ENCODE measurements at places on chromosomes 16 and 17.

GRCh38 chr16:2287916-2288547 is 20.1 kb upstream of the RNPS1 start:
- H3K4me1 ChIP-seq: no peaks in the 10 kb centered on the region
- H3K27me3 ChIP-seq: no peaks in the 10 kb centered on the region
- peaks cover 18% of the 10 kb centered on the region for H3K36me3 ChIP-seq
- no peak overlapping the region for H3K27ac ChIP-seq
- DNase-seq: no peak

GRCh38 chr16:14634389-14634725 is 1.6 kb downstream of the BFAR start:
- no peak for DNase-seq
- H3K4me3 ChIP-seq: peak overlapping the region; percentile 92
- peak overlapping the region; percentile 88 for H3K27ac ChIP-seq
- peaks cover 57% of the 10 kb centered on the region for H3K4me1 ChIP-seq

DNA sequence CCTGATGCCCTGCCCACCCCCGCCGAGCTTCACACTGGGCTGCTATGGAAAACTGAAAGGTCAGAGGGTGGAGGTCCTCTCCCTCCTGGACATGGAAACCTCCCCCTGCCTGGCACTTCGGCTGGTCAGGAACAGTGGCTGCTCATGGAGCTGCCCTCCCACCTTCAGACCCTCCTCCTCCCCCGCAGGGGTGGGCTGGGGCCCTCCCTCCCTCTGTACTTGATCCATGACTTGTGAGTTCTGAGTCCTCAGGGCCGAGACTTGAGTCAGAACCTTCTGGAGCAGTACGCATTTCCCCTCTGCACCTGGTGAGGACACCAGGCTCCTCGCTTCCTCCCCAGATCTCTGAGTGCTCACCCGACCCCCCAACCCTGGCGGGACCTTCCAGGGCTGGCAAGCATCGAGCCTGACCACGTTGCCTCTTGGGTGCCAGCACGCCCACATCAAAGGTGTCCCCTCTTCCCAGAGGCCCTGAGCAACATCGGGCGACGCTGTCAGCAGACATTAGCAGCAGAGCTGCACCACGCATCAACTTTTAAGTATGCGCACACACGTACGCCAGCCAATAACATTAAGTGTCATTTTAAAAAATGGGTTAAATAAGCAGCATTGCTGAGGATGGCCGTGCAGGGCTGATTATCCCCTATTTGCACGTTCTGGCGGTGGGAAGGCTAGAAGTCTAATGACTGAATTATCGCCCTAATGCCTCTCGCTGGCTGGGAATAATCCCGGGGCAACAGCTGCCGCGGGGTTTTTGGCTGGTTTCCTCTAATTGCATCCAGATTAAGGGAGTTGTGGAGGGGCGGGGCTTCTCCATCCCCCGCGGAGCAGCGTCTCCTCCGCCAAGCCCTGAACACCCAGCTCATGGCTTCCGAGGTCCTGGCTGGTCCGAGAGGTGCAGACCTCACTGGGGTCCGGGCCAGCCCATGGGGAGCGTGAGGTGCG is 98.0 kb downstream of the TBC1D16 start:
- no peaks in the 10 kb centered on the region for H3K36me3 ChIP-seq
- peaks cover 28% of the 10 kb centered on the region for H3K27me3 ChIP-seq
- peak overlapping the region; percentile 50 for H3K27ac ChIP-seq
- no peak for DNase-seq

- peaks cover 21% of the 10 kb centered on the region for H3K27me3 ChIP-seq
- DNase-seq: no peak
- no peaks in the 10 kb centered on the region for H3K36me3 ChIP-seq
- H3K27ac ChIP-seq: no peak overlapping the region
Observed at GRCh38 chr17:12856416-12856815, 67.1 kb downstream of the ARHGAP44 start.

GRCh38 chr16:81608523-81609209 is 164.1 kb downstream of the CMIP start:
- peak overlapping the region; percentile 73 for H3K27ac ChIP-seq
- peaks cover 11% of the 10 kb centered on the region for H3K36me3 ChIP-seq
- no peak overlapping the region for H3K4me3 ChIP-seq

DNA sequence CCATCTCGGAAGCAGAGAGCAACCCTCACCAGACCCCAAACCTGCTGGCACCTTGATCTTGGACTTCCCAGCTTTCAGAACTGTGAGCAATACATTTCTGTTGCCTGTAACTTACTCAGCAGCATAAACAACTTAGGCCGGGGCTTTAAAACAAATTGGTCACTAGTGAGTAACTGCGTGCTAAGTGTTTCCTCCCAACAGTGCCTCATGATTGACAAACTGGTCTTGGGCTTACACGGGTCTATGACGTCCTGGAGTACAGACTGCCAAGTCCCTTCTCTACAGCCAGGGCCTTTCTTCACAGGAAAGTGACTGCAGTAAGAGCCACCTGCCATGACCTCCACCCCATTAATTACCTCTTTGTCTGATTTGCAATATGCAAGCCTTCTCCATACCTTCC is 136.7 kb downstream of the XYLT1 start:
- no peaks in the 10 kb centered on the region for H3K27me3 ChIP-seq
- H3K4me1 ChIP-seq: peaks cover 14% of the 10 kb centered on the region
- no peak for DNase-seq
- H3K4me3 ChIP-seq: no peak overlapping the region
- no peaks in the 10 kb centered on the region for H3K36me3 ChIP-seq

DNA sequence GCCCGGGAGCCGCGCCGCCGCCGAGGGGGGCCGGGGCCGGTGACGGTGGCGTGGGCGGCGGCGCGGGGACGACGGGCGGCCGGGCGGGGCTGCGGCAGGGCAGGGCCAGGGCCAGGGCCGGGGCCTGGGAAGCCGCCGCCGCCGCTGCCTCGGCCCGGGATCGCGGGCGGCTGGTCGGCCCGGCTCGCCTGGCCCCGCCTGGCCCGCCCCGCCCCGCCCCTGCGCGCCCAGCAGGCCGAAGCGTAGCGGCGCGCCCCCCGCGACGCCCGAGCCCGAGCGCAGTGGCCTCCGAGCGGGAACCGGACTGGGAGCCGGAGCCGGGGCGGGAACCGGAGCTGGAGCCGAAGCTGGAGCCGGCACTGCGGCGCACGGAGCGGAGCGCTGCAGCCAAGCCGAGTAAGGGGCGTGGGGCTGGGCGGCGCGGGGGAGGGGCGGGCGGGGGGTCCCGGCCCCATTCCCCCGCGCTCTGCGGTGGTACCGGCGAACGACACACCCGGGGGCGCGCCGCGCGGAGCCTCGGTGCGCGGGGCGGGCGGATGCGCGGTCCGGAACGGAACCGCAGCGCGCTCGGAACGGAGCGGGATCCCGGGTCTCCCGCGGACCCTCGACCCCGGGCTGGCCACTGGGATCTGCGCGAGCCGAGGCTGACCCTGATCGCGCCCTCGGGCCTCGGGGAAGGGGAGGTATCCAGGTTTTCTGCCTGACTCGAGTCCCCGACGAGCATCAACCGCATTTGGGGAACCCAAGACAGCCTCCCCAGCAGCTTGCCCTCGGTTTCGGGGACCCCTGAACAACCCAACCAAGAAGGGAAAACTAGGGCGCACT is at the start of gene BEAN1:
Gene BEAN1 (plus strand): TSS at position 260 of the 825 bp plus-strand sequence. CDS start 10,382 bp downstream, outside the sequence.
- DNase-seq: no peak
- H3K27ac ChIP-seq: no peak within 1 kb of the TSS
- peak within 1 kb of the TSS; percentile 25 for H3K4me3 ChIP-seq
- H3K27me3 ChIP-seq: peaks cover 84% of the 10 kb centered on the region
- no peaks in the 10 kb centered on the region for H3K36me3 ChIP-seq
- H3K4me1 ChIP-seq: no peaks in the 10 kb centered on the region

DNA sequence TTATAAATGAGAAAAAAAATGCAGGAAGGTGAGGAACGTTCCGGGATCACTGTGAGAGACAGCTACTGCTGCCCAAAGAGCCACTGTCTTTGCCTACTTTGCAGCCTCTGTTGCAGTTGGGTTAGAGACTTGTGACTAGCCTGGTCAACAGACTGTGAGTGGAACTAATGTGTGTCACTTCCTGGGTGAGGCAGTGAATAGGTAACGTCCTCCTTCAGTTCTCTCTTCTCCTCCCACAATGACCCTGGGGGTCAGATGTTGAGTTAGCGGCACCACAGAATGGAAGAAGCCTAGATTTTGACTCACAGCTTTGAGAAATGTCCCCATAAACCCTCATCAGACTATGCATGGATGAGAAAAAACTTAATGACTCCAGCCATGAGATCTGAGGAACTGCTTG is 5.2 kb downstream of the C16orf46 start:
- H3K27me3 ChIP-seq: no peaks in the 10 kb centered on the region
- no peak for DNase-seq
- H3K4me1 ChIP-seq: no peaks in the 10 kb centered on the region

- H3K36me3 ChIP-seq: no peaks in the 10 kb centered on the region
- H3K27me3 ChIP-seq: peaks cover 14% of the 10 kb centered on the region
- no peaks in the 10 kb centered on the region for H3K4me1 ChIP-seq
- no peak overlapping the region for H3K27ac ChIP-seq
- DNase-seq: no peak
Observed at GRCh38 chr16:27985981-27986380, 77.5 kb downstream of the GSG1L start.

DNA sequence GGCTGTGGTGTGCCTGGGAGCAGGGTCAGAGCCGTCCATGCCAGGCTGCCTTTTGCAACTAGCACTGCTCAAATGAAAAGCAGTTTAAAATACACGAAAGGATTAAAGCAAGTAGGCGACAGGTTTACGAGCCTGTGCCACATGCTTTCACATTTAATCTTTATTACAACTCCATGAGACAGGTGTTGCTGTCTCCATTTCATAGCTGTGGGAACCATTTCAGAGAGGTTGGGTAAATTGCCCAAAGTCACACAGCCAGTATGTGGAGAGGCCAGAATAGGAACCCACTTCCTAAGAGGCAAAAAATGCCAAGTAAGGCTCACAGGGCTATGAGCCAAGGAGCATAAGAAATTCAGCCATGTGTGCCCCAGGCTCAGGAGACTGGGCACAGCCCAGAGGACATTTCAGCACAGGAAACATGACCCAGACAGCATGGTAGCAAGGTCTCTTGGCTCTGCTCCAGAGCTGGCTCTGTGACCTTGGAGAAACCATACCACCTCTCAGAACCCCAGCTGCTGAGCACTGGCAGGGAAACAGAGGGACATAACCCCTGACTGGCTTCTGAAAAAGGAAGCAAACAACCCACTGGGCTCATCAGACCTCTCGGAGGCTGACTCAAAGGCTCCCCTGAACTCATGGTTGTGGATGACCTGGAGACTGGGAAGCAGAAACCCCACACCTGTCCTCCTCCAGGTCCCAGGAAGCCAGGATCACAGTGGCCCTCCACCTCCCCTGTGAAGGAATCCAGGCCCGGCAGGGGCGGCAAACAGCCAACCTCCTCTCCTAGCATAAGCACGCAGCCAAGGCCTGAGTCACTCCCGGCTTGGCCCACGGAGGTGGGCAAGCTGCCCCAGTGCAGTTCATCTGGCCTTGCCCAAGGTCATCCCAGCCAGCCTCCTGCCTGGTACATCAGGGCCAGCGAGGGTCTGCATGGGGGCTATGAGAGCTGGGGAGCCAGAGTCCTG is 40.3 kb upstream of the MRPS23 start:
- H3K4me1 ChIP-seq: peaks cover 7% of the 10 kb centered on the region
- H3K4me3 ChIP-seq: no peak overlapping the region
- no peak for DNase-seq
- H3K36me3 ChIP-seq: no peaks in the 10 kb centered on the region
- H3K27ac ChIP-seq: no peak overlapping the region
- peaks cover 20% of the 10 kb centered on the region for H3K27me3 ChIP-seq

- no peak overlapping the region for H3K4me3 ChIP-seq
- no peaks in the 10 kb centered on the region for H3K4me1 ChIP-seq
- no peaks in the 10 kb centered on the region for H3K36me3 ChIP-seq
- DNase-seq: no peak
Observed at GRCh38 chr17:46991617-46992016, 12.6 kb upstream of the RPRML start.

DNA sequence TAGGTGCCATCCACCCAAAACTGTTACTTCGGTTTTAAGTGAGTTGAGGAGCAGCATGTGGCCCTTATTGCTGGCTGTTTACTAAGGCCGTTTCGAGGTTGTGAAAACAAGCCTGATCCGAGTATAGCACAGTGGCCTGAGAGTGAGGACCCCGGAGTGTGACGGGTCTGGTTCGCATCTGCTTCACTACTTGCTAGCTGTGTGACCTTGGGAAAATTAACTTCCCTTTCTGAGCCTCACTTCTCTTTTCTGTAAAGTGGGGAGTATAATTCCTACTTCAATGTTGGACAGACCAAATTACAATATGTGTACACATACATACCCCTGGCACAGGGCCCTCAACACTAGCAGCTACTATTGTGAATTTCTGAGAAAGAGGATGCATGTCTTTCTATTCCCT is 11.7 kb upstream of the HEATR6 start:
- H3K4me1 ChIP-seq: no peaks in the 10 kb centered on the region
- H3K27me3 ChIP-seq: peaks cover 14% of the 10 kb centered on the region
- no peak overlapping the region for H3K4me3 ChIP-seq
- H3K27ac ChIP-seq: no peak overlapping the region
- DNase-seq: no peak

DNA sequence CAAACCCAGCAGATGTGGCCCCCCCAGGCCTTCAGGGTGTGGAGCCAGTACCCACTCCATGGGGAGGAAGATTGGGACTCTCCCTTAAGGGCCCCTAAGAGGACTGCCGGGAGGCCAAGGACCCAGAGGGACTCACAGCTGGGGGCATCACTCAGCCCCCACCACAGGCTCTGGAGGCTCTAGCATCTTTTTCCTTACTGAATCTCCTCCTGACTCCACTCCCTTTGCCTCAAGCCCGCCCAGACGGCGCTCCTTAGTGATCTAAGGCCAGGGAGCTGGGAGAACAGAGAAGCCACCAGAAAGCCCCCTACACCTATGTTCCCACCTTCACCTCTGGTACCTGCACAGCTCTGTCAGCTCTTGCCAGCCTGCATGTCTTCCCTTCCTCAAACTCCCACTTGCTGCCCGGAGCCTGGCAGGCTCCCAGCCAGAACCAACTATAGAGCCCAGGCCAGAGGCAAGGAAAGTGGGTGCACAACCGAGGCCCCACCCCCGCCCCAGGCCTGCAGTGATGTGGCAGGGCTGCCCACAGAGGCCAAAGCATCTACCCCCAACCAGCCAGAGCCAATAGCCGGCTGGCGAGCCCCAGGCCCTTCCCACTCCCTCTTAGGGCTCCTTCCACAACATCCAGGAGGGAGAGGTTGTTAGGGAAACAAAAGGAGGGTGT is 22.3 kb upstream of the MPO start:
- peaks cover 9% of the 10 kb centered on the region for H3K4me1 ChIP-seq
- DNase-seq: no peak
- no peak overlapping the region for H3K4me3 ChIP-seq
- H3K36me3 ChIP-seq: peaks cover 11% of the 10 kb centered on the region
- no peak overlapping the region for H3K27ac ChIP-seq

DNA sequence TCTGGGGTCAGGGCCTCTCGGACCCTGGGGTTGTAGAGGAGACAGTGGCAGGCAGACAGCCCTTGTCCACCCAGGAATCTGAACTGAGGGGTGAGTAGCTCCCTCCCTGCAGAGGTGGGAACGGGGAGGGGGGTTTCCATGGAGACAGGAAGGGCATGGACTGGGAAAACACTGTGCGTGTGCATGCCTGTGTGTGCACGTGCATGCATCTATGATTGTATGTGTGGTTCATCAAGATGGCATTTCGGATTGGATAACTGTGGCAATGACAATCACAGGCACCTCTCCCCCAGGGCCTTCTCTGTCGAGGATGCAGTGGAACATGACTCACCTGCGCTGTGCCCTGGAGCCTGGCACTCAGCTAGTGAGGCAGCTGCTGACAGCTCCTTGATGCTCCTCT is 6.1 kb upstream of the CD300C start:
- H3K4me3 ChIP-seq: no peak overlapping the region
- peaks cover 8% of the 10 kb centered on the region for H3K4me1 ChIP-seq
- no peak overlapping the region for H3K27ac ChIP-seq
- DNase-seq: no peak
- peaks cover 57% of the 10 kb centered on the region for H3K27me3 ChIP-seq

Measured in effector memory CD8-positive, alpha-beta T cell (primary cell).